ENCODE measurements at places on chromosomes 6 and 20. TPM values are rescaled to one million over a fixed set of nuclear protein-coding genes. Genes with fewer than 3 reads are reported as not detected.

GRCh38 chr20:50133474-50134217 is 19.9 kb downstream of the PEDS1 start:
- no peak for DNase-seq

The RPP21 gene
- total RNA-seq, result 73.3 TPM

DNA sequence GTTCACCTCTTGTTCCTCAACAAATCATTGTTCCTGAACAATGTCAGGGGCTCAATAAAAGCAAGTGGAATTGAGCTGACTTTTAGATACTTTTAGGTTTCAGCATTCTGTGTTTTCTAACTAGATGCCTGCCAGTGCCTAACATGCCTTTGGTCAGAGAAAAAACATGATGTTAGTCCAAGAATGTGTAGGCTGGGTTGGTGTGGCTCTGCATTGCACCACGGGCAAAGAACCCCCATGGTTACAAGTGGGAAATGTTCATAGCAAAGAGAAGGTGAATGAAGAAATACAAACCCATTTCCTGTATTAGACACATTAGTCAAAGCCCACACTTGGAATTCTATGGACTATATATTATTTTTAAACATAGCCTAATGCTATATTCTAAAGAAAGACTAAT is 193.3 kb downstream of the TMEM200A start:
- no peak for DNase-seq

The ETV7 gene
- total RNA-seq, result 14.6 TPM

DNA sequence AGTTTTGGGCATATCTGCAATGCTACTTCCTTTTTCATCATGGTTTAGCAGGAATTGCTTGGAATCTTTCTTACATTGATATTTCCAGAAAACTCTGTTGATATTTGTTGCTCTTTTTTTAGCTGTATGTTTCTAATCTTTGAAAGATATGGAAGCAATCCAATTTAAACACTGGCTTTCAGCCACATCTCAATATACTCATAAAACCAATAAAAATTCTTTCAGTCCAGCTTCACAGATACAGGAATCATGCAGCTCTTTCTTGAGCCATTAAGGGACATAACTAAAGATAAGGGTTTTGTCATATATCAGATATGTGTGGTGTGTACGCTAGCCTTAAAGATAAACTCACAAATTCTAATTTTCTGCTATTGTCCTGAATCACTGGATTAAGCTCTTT is 47.4 kb downstream of the PKIB start:
- DNase-seq, result no peak
